ENCODE measurements at places on chromosomes 4 and X. TPM values are rescaled to one million over a fixed set of nuclear protein-coding genes. Genes with fewer than 3 reads are reported as not detected.
A peak's percentile ranks its signal among the peaks of the same experiment; 100 is the strongest.

Gene ADH1B
- not detected for total RNA-seq

Gene MAGED2
- 76.6 TPM for total RNA-seq

Gene MAP3K15
- 0.30 TPM for total RNA-seq

Gene SMIM31
- not detected for total RNA-seq

Gene MSANTD1
- 1.3 TPM for total RNA-seq

Gene SH3D19
- total RNA-seq = not detected

Gene ETNPPL
- total RNA-seq = not detected

Gene PCDH18
- total RNA-seq = not detected

Gene PPEF2
- total RNA-seq = 0.17 TPM

Gene LEF1
- total RNA-seq = 309 TPM

Gene AMBN
- total RNA-seq = not detected

Gene MMAA
- total RNA-seq = 12.4 TPM

Gene SORCS2
- not detected for total RNA-seq

GRCh38 chrX:41110801-41111625 is 25.8 kb downstream of the USP9X start:
- H3K27ac ChIP-seq = peak overlapping the region; percentile 7
- peaks cover 10% of the 10 kb centered on the region for H3K36me3 ChIP-seq
- no peak overlapping the region for H3K4me3 ChIP-seq
- no peak for DNase-seq
- H3K27me3 ChIP-seq = no peaks in the 10 kb centered on the region

- H3K4me1 ChIP-seq = no peaks in the 10 kb centered on the region
- H3K27ac ChIP-seq = no peak overlapping the region
- H3K4me3 ChIP-seq = no peak overlapping the region
- no peak for DNase-seq
Measured at GRCh38 chr4:177006331-177006730, 213.6 kb upstream of the VEGFC start.

GRCh38 chr4:161359491-161359890 is 804.3 kb downstream of the FSTL5 start:
- no peak overlapping the region for H3K4me3 ChIP-seq
- no peak for DNase-seq
- H3K4me1 ChIP-seq = no peaks in the 10 kb centered on the region

- peaks cover 17% of the 10 kb centered on the region for H3K4me1 ChIP-seq
- H3K4me3 ChIP-seq = peak overlapping the region; percentile 60
- DNase-seq = no peak
- H3K27ac ChIP-seq = peak overlapping the region; percentile 51
Measured at GRCh38 chr4:142801966-142802365, 44.1 kb downstream of the INPP4B start.

GRCh38 chr4:145898926-145899531 is 39.6 kb downstream of the ZNF827 start:
- no peak overlapping the region for H3K27ac ChIP-seq
- H3K27me3 ChIP-seq = no peaks in the 10 kb centered on the region
- H3K36me3 ChIP-seq = peaks cover 28% of the 10 kb centered on the region
- no peak for DNase-seq
- H3K4me3 ChIP-seq = no peak overlapping the region
- H3K4me1 ChIP-seq = peaks cover 22% of the 10 kb centered on the region

- no peaks in the 10 kb centered on the region for H3K4me1 ChIP-seq
- H3K36me3 ChIP-seq = no peaks in the 10 kb centered on the region
- no peak overlapping the region for H3K4me3 ChIP-seq
- no peaks in the 10 kb centered on the region for H3K27me3 ChIP-seq
Measured at GRCh38 chr4:134812611-134813010, 611.0 kb upstream of the PABPC4L start.

- H3K27ac ChIP-seq = no peak overlapping the region
- no peak for DNase-seq
- H3K27me3 ChIP-seq = no peaks in the 10 kb centered on the region
- no peak overlapping the region for H3K4me3 ChIP-seq
- no peaks in the 10 kb centered on the region for H3K36me3 ChIP-seq
Measured at GRCh38 chr4:7793186-7793585, 146.5 kb downstream of the AFAP1 start.

DNA sequence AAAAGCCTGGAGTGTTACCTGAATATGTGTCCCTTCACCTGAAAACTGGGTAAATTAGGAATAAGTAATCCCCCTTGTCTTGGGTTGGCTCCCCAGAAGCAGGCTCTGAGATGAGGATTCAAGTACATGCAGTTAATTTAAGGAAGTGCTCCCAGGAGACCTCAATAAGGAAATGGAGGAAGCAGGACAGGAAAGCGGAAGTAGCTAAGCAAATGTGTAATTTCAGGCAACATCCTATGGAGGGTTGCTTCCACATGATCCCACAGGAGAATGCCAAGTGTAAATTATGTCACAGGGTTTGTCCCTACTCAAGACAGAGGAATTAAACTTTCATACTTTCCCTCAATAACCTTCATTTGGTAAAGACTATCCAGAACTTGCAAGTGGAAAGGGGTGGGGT is 48.1 kb upstream of the ARHGEF6 start:
- H3K4me1 ChIP-seq = no peaks in the 10 kb centered on the region
- H3K27me3 ChIP-seq = no peaks in the 10 kb centered on the region
- no peak overlapping the region for H3K4me3 ChIP-seq
- DNase-seq = no peak
- H3K27ac ChIP-seq = no peak overlapping the region

DNA sequence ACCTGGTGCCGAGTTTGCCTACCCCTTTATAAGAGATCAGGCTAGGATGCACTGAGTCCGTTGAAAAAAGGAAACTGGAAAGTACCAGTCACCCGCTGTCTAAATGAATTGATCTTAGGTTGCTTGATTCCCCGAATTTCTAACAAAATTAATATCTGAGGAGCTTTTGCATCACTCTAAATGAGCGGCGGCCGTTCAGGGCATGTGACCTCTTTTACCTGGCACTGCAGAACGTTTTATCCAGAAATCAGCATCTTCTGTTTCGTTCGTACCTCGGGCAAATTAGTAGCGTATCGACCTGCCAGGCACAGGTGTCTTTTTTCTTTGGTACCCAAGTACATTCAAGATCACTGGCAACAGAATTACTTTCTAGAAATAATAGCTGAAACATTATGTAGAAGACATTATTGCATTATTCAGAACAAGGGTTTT is 876 bp downstream of the KLHL2 start:
- H3K27ac ChIP-seq = peak overlapping the region; percentile 89
- peaks cover 62% of the 10 kb centered on the region for H3K4me1 ChIP-seq
- H3K27me3 ChIP-seq = no peaks in the 10 kb centered on the region
- peaks cover 20% of the 10 kb centered on the region for H3K36me3 ChIP-seq

GRCh38 chr4:89616382-89616781 is 220.6 kb downstream of the SNCA start:
- no peak for DNase-seq
- peaks cover 48% of the 10 kb centered on the region for H3K4me1 ChIP-seq
- H3K36me3 ChIP-seq = peaks cover 27% of the 10 kb centered on the region

- H3K27ac ChIP-seq = no peak overlapping the region
- no peaks in the 10 kb centered on the region for H3K27me3 ChIP-seq
- H3K4me1 ChIP-seq = no peaks in the 10 kb centered on the region
- DNase-seq = no peak
Measured at GRCh38 chr4:84879651-84880200, 86.8 kb downstream of the WDFY3 start.

- H3K27me3 ChIP-seq = no peaks in the 10 kb centered on the region
- DNase-seq = no peak
- H3K4me1 ChIP-seq = peaks cover 3% of the 10 kb centered on the region
- H3K27ac ChIP-seq = no peak overlapping the region
- no peak overlapping the region for H3K4me3 ChIP-seq
- no peaks in the 10 kb centered on the region for H3K36me3 ChIP-seq
Measured at GRCh38 chrX:24219320-24219719, 69.8 kb downstream of the ZFX start.

DNA sequence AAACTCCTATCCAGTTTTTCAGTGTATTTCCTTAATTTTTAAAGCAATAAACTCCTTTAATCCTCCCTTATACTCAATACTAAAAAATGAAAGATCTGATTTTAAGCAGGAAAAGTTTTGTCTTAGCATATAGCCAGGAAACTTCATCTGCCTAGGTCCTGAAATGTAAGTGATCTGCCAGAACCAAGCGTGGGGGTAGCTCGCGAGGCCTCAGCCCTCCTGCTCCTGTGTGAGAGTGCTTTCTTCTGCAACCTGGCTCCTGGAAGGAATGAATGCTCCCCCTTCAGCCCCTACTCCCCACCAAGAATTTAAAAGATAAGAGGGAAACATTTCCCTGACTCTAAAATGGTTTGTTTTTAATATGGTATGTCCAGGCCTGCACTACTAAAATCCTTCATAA is 160.1 kb downstream of the CBR4 start:
- peaks cover 6% of the 10 kb centered on the region for H3K27me3 ChIP-seq
- no peak overlapping the region for H3K4me3 ChIP-seq
- no peaks in the 10 kb centered on the region for H3K36me3 ChIP-seq
- no peak for DNase-seq

GRCh38 chrX:106611317-106611678 is 480 bp upstream of the RADX start:
- no peak for DNase-seq
- peak overlapping the region; percentile 88 for H3K27ac ChIP-seq
- H3K36me3 ChIP-seq = no peaks in the 10 kb centered on the region
- H3K27me3 ChIP-seq = no peaks in the 10 kb centered on the region

GRCh38 chr4:141680060-141680459 is 43.7 kb downstream of the IL15 start:
- no peak overlapping the region for H3K4me3 ChIP-seq
- peaks cover 2% of the 10 kb centered on the region for H3K27me3 ChIP-seq
- H3K36me3 ChIP-seq = no peaks in the 10 kb centered on the region
- H3K4me1 ChIP-seq = no peaks in the 10 kb centered on the region
- no peak overlapping the region for H3K27ac ChIP-seq
- DNase-seq = no peak

DNA sequence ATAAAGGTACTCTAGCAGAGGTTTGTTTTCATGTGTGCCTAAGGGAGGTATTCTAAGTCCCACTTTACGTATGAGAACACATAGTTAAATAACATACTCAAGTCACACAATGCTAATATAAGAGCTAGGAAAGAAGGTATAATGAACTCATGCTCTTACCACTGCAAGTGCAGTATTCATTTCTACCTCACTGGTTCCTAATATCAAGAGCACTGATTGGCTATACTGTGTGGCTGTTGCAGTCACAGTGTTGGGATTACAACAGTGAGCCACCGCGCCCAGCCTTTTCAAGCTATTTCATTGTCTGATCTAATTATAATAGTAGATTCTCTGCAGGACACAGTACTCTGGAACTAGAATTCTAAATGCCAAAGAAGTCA is 84.0 kb downstream of the PDS5A start:
- H3K4me3 ChIP-seq = no peak overlapping the region
- no peak for DNase-seq
- H3K27ac ChIP-seq = no peak overlapping the region
- peaks cover 30% of the 10 kb centered on the region for H3K36me3 ChIP-seq

GRCh38 chr4:22385611-22386011 is 130.3 kb downstream of the ADGRA3 start:
- H3K27ac ChIP-seq = no peak overlapping the region
- H3K4me3 ChIP-seq = no peak overlapping the region
- H3K36me3 ChIP-seq = no peaks in the 10 kb centered on the region
- no peaks in the 10 kb centered on the region for H3K27me3 ChIP-seq
- no peak for DNase-seq

- DNase-seq = no peak
- H3K27me3 ChIP-seq = no peaks in the 10 kb centered on the region
- H3K36me3 ChIP-seq = peaks cover 10% of the 10 kb centered on the region
- H3K27ac ChIP-seq = no peak overlapping the region
- peaks cover 11% of the 10 kb centered on the region for H3K4me1 ChIP-seq
Measured at GRCh38 chr4:8417071-8417614, 23.4 kb downstream of the ACOX3 start.

DNA sequence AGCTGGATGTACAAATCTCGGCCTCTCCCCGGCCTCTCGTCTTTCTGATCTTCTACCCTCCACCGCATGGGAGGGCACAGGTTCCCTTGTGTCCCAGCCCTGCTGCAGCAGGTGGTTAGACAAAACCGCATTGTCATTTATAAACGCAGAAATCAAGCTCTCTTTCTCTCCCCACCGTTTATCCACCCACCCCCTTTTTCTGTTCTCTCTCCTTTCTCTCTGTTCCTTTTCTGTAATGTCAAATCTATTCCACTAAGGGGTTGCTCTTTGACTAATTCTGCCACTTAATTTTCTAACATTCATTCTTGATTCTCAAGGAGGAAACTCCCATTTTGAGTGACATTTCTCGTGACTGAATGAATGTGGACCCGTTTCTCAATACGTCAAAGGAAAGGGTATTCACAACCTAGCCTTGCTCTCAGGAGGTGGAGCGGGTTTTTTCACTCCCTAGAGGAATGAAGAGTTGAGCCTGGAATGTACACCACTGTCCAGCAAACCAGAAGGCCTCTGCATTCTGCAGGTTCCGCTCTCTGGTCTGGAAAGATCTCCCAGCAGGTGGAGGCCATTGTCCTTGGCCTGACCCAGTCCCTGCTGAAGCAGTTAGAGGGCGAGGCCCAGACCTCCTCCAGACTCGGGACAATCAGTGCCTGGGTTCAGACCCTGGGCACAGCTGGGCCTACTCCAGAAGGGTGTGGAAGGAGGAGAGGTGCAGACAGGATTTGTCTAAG is 70.9 kb upstream of the ENPP6 start:
- H3K27ac ChIP-seq = peak overlapping the region; percentile 81
- no peak for DNase-seq
- peaks cover 2% of the 10 kb centered on the region for H3K36me3 ChIP-seq

GRCh38 chr4:6201580-6202091 is 1.3 kb upstream of the JAKMIP1 start:
- peaks cover 49% of the 10 kb centered on the region for H3K27me3 ChIP-seq
- H3K27ac ChIP-seq = no peak overlapping the region
- DNase-seq = no peak

- no peaks in the 10 kb centered on the region for H3K27me3 ChIP-seq
- H3K27ac ChIP-seq = no peak overlapping the region
- DNase-seq = no peak
- no peaks in the 10 kb centered on the region for H3K36me3 ChIP-seq
Measured at GRCh38 chr4:115260195-115260594, 146.8 kb upstream of the NDST4 start.

DNA sequence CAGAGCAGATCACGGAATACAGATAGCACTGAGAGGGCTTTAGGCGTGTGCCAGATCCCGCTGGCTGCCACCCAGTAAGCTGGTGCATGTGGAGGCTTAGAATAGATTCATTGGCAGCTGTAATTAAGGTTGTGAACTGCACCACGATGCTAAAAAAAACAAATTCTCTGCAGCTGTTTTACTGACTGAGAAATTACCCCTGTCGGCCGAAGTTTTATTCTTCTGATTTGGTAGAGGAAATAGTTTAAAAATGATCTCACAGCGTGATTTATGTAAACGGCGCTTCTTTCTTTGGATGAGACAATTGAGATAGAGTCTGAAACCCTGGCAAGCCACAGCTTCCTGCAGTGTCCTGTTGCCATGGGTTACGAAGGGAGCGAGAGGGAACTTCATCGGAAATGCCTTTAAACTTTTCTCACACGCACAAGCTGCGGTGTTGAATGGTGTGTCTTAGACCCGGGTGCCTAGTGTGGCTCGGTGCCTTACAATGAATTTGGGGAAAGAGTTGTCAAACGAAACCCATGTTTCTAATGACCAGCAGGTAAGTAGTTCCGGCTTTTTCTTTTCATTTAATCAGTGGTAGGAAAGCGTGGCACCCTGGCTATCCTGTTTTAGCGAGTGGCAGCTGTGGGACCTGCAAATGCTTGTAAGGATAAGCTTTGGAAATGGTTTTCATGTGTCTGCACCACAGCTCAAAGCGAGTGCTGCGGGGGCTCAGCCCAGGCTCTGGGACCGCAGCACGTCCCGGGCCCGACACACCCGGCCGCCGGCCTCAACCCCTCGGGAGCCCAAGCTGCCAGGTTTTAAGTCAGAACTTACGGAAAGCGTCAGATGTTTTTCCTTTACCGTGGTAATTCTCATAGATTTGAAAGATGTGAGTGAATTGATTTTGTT is 71.7 kb upstream of the HGFAC start:
- H3K4me1 ChIP-seq = peaks cover 20% of the 10 kb centered on the region
- H3K36me3 ChIP-seq = no peaks in the 10 kb centered on the region
- H3K27me3 ChIP-seq = peaks cover 31% of the 10 kb centered on the region
- H3K4me3 ChIP-seq = peak overlapping the region; percentile 70
- no peak for DNase-seq
